Activated naive CD4-positive, alpha-beta T cell (primary cell): ENCODE measurements at places on chromosomes 1 and 21.

DNA sequence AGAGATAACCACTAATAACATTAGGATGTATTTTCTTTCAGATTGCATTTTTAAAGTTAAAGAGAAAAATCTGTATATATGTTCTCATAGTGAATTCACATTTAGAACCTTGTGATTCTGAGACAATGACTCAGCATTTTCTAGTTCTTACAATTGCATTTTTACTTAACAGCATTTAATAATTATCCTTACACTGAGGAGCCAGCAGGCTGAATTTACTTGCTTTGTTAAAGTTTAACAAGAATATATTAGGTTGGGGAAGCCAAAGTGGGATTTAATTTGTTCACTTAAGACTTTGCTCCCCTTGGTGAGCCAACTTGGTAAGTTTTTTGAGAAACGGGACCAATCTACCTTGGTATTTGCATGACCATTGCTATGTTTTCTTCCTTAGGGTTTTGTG, 4.5 kb downstream of the PATJ start:
- DNase-seq = no peak

- no peak for DNase-seq
These were observed 37.3 kb downstream of the C1orf21 start for GRCh38 chr1:184424157-184424556.

GRCh38 chr1:25168193-25169071, 63.9 kb downstream of the SYF2 start:
- DNase-seq = no peak

DNA sequence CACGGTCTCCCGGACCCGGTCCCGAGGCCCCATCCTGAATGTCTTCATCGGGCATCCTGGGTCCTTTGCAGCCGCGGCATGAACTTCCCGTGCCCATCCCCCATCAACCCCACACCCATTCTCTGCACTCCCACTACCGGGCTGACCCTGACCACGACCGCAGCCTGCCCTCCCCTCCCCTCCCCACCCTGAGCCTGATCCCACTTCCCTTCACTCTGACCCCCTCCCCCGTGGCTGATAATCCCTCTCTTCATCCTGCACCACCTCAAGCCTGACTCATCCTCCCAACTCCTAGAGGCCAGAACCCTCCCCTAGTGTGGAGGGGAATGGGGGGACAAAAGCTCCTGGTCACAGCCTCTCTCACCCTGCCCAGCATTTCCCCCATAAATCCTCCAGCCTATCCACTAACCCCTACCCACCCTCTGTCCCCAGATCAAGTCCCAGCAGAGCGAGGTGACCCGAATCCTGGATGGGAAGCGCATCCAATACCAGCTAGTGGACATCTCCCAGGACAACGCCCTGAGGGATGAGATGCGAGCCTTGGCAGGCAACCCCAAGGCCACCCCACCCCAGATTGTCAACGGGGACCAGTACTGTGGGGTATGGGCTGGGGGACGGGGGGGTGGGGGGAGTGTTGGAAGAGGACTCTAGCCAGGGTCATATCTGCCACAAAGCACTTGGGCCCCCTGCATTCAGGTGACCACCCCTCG, 602 bp downstream of the SH3BGRL3 start:
- DNase-seq = no peak

DNA sequence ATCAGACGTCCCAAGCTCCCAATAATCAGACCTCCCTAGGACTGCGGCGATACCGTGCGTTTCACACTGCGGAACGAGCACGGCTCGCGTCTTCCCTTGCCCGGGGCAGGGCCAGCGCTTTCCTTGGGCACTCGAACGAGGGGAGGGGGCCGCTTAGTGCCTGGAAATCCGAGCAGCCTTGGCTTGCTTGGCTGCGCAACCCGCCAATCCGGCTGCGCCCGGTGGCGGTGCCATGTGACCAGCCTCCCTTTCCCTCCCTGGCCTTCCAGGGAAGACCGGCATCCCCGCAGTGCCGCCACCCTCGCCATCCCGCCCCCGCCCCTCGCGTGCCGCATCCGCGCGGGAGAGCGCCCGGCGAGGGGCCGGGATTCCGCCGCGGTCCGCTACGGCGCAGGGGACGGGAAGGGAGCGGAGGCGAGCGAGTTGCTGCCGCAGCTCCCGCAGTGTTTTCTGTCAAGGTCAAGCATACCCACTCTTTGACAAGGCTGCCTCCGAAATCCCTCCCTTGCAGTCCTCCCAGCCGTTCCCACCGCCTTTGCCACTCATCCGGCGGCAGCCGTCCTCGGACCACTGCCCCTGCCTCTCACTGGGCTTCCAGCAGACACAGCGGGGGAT, 8.3 kb upstream of the RNF19B start:
- DNase-seq = no peak

- DNase-seq = no peak
These were observed 8.0 kb downstream of the MED8 start for GRCh38 chr1:43381612-43382011.

DNA sequence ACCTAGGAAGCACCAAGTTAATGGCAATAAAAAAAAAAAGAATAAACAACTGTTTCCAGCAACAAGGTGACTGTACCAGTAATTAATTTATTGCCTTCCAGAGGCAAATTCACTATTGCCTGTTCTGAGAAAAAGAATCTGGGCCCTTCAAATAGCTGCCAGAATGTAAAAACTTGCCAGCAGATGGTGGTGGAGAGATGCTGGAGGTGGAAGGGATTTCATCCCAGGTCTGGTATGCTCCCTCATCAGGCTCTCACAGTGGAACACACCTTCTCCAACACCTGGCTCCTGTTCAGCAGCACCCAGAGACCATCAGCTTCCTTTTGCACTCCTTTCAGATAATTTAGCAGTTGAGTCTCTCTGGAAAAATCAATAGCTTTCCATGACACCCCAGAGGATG, 792.9 kb upstream of the ADAMTS5 start:
- no peak for DNase-seq

DNA sequence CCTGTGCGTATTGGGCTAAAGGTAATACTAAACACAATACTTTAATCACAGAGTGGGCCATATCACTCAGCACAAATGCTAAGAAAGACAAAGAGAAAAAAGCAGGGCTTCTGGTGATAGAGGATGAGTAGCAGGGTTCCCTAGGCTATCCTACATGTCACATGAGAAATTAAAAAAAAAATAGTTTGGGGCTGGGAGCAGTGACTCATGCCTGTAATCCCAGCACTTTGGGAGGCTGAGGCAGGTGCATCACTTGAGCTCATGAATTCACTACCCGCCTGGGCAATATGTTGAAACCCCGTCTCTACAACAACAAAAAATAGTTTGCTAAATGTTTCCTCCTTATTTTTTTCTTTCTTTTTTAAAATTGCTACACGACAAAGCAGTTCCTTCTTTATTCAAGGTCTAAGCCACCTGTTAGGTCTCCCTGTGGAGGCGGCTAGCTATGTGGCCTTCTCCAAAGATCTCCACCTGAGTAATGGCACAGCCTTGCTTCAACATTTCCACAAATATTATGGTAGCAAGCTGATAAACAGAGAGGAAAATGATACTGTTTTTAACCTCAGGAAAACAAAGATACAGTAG, 1.5 kb downstream of the ENSA start:
- DNase-seq = no peak

- DNase-seq = no peak
These were observed 9.4 kb downstream of the TMEM53 start for GRCh38 chr1:44664730-44665370.

DNA sequence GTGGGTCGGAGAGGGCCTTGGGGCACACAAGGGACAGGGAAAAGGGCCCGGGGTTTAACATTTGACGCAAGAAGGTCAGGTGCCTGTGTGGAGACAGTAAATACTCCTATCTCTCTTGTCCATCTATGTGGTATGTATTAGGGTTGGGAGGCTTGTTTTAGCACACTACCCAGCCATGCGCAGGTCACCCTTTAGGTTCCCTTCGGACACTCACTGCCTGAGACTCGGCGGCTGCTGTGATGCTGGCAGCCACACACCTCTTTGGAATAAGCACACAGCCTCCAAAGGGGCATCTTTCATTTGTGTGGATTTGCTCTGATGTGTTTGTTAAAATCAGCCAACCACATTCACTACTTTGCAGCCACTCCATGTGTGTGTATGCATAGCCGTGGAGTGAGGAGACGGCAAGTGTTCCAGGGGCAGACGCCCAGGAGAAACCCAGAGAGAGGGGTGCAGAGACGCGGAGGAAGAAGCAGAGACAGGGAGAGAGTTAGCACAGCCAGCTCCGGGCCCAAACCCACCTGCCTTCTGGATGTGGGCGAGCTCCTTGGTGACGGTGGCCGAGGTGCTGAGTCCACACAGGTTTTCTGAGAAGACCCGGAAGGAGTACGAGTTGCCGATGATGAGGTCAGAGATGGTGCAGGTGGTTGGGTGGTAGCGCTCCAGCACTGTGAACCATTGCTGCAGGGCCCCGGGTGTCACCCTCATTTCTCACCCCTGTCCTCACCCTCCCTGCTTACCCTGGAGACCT, 5.7 kb downstream of the MYBPH start:
- DNase-seq = no peak

GRCh38 chr1:212283741-212284140, 1.5 kb upstream of the PPP2R5A start:
- no peak for DNase-seq

GRCh38 chr1:39609618-39610331, 29.7 kb downstream of the HEYL start:
- peak; percentile 65 for DNase-seq

GRCh38 chr1:242525360-242525722, 844 bp upstream of the PLD5 start:
- no peak for DNase-seq

- DNase-seq = peak; percentile 41
These were observed 60.6 kb downstream of the PTPRC start for GRCh38 chr1:198699167-198700015.

- no peak for DNase-seq
These were observed 8.5 kb upstream of the ARF1 start for GRCh38 chr1:228073857-228074545.

GRCh38 chr21:37082375-37082774, 9.3 kb downstream of the TTC3 start:
- DNase-seq = no peak

GRCh38 chr1:32045772-32046171, 27.0 kb upstream of the TMEM39B start:
- no peak for DNase-seq

- no peak for DNase-seq
These were observed 42.2 kb downstream of the ILDR2 start for GRCh38 chr1:166933140-166933539.

DNA sequence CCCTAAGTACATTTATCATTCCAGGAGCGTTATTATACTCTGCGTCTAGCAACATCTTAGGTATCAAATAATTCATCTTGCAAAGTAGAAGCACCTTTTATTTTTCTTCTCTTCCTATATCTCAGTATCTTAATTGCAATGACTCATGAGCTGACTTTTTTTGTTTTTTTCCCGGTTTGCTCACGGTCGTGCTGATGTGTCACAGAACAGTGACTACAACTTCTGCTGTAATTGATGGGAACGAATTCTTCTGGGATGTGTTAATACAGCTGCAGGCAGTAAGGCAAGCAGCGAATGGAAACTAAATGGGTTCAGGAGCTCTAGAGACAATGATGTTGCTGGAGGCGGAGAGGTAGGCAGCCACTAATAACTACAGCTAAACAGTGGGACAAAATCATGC, 89.8 kb upstream of the TMPRSS15 start:
- DNase-seq = no peak
